Panc1 (cell line): ENCODE measurements at places on chromosomes 5 and 9.

- DNase-seq: no peak
Observed at GRCh38 chr5:98205691-98206461, 567.6 kb upstream of the RGMB start.

- DNase-seq: no peak
Observed at GRCh38 chr5:67879620-67880510, 335.7 kb upstream of the PIK3R1 start.

DNA sequence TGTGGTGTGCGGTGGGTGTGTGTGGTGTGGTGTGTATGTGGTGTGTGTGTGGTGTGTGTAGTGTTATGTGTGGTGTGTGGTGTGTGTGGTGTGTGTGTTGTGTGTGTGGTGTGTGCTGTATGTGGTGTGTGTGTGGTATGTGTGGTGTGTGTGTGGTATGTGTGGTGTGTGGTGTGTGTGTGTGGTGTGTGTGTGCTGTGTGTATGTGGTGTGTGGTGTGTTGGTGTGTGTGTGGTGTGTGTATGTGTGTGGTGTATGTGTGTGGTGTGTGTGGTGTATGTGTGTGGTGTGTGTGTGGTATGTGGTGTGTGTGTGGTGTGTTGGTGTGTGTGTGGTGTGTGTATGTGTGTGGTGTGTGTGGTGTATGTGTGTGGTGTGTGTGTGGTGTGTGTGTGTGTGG is 144.3 kb downstream of the HSD17B3 start:
- no peak for DNase-seq

DNA sequence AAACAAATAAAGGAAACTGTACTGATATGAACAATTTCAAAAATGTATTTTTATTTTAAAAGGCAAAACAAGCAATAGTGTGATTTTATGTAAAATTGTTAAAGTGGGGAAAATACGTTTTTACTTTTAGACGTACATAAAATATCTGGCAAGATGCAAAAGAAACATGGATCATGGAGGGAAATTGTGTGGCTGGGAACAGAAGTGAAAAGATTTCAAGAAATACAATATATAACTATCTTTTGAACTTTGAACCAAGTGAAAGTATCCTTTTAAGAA is 1.5 kb upstream of the ZNF367 start:
- DNase-seq: no peak

DNA sequence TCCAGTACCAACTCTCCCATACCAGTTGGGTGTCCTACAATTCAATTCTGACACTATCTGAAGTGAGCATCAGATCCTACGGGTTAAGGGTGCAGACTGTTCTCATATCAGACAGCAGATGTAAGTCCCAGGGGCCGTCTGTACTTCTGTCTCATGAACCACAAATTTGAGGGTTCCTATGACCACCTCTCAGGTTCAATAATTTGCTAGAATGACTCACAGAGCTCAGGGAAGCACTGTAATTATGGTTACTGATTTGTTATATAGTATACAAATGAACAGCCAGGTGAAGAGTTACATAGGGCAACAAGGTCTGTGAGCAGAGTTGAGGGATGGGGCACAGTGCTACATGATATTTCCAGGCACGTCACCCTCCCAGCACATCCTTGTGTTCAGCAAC is 499.1 kb downstream of the DMAC1 start:
- no peak for DNase-seq

DNA sequence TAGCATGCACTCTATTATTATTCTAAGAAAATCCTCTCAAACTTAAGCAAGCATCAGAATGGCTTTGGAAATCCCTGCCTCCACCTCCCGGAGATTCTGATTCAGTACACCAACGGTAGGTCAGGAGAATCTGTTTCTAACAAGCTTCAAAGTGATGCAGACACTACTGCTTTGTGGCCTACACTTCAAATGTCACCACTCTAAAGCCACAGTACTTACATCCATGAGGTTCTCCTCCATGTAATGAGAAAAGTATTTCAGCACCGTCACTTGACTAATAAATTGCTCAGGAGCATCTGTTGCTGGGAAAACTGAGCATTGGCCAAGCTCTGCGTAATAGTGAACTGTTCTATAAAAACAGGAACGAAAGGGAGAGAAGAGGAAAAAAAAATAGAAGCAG is 4.8 kb downstream of the PLK2 start:
- no peak for DNase-seq

DNA sequence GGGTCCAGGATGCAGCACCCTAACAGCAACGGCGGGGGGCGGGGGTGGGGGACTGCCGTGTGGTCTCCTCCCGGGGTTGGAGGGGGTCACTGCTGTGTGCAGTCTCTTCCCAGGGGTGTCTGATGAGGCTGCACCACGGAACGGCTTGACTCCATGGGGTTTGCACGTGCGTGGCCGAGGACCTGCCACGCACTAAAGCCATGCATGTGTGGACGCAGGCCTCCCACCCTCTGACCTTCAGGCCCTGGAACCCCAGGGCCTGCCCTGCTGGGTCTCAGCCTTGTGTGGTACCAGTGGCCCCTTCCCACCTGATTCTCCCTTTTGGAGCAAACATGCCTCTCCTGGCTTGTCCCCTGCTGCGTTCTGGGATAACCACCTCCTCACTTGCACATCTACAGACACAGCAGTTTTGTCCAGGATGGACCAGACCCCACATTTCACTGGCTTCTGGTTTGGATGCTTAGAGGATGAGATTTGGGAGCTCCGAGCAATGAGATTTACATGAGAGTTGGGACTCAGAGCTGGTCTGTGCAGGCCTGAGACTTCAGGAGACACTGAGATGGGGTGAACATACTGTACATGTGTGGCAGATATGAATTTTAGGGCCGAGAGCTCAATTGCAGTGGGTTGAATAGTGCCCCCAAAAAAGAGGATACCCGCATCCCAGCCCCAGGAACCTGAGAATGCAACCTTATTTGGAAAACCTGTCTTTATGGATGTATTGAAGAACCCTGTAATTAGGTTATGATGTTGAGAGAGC is 45.8 kb downstream of the SLC12A7 start:
- no peak for DNase-seq

DNA sequence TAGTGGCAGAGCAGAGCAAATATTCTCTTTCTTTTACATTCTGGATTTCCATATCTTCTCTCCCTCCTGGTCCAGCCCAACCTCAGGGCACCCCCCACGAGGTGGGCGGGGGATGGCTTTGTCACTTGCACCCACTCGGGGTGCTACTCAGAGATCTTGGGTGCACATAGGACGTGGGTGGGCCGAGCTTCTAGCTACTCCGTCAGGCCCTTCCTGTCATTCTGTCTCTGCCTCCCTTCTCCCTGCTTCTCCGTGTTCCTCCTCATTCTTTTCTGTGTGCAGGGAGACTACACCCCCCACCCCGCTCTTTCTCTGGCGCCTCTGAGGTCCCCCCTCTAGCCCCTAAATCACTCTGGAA is 19.5 kb downstream of the PCDHGC5 start:
- DNase-seq: no peak

DNA sequence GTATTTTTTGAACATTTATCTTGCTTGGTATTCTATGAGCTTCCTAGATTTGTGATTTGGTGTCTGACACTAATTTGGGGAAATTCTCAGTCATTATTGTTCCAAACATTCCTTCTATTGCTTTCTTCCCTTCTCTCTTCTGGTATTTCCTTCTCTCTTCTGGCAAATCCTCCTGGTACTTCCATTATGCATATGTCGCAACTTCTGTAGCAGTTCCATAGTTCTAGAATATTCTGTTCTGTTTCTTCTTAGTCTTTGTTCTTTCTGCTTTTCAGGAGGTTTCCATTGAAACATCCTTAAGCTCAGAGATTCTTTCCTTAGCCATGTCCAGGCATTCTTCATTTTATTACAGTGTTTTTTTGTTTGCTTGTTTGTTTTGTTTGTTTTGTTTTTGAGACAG is 155.2 kb upstream of the PIK3R1 start:
- DNase-seq: no peak

DNA sequence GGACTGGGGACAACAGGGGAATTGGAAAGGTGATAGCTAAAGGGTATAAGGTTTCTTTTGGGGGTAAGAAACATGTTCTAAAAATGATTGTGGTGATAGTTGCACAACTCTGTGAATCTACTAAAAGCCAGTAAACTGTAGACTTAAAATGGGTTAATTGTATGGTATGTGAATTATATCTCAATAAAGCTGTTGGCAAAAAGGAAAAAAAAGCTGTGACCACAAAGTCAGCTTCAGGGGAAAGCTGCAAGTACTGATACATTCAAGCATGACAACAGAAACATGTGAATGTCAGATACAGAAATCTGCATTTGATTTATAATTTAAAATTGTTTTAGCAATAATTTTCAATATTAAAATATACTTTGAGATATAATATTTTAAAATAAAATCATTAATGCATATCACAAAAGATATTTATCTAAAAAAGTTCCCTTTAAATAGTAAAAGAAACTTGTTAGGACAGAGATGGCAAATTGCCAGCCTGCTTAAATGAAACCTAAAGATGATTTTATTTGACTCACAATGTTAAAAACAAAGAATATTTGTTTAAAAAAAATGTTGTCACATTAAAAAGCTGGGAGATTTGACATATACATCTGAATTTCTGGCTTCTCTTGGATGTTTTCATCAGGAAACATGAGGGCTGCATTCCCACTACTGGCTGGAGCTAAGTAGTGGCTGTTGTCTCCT is 66.0 kb downstream of the TBCA start:
- no peak for DNase-seq

- DNase-seq: no peak
Observed at GRCh38 chr5:37844009-37844408, 4.2 kb upstream of the GDNF start.

- DNase-seq: no peak
Observed at GRCh38 chr9:68746525-68746924, 41.5 kb downstream of the PIP5K1B start.

DNA sequence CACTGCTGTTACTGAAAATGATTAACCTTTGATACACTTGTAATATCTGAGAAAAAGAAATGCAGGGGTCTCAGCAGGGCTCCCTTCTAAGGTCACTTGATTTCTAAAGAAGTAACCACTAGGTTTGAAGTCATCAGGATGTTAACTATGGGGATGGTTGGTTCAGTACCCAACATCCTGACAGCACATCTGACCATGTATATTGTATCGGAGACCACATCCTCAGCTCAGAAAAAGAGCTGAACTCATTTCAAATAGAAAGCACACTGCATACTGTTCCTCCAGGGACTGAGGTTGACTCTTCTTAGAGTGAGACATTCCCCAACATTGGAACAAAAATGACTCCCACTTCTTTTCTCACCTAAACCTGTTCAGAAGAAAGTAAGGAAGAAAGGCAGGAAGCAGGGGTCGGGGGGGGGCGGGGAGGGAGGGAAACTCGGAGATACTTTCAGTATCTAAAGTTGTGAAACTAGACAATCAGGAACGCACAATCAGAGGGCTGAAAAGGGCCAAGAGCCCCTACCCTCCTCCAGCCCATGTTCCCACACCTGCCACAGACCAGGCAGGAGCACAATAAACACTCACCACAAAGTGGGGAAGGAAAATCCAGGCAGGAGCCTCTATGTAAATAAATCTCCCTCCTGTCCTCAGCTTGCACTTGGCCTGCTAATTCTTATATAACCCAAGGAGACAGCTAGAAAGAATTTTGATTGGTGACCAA is 730 bp upstream of the GZMA start:
- no peak for DNase-seq

- DNase-seq: no peak
Observed at GRCh38 chr5:54589786-54590185, 72.2 kb downstream of the SNX18 start.

DNA sequence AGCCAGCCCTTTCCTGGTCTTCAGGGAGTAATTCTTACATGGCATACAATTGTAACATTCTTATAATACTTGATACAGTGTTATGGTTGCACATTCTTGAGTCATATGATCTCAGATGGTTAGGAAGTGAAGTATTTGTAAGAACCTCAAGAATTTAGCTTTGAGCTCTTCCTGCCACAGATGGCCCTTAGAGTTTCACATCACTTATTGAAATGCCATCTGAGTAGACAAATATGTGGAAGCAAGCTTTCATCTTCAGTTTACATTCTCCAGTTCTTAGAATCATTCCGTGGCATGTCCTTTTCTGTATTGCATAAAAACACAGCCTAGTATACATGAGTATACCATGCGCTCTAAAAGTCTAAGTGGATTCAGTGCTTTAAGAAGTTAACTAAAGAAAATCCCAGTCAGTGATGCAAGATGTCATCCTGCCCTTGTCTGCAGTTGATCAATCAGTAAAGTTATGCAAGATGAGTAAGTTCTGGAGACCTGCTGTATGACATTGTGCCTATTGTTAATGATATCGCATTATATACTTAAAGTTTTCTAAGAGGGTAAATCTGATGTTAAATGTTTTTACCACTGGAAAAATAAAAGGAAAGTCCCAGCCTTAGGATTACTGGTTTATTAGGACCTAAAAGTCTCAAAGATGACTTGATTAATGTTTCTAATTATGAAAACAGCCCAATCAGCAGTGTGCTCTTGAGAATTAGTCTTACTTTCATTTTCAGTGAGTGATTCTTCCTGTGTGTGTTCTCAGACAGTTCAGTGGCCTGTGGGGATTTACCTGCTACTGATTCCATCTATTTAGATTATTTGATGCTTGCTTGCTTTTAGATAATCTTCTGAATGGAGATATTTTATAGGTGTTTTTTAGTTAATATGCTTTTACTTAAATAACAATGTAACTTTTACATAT is 29.4 kb downstream of the RHOBTB3 start:
- no peak for DNase-seq

- no peak for DNase-seq
Observed at GRCh38 chr5:56269216-56269927, 36.2 kb upstream of the ANKRD55 start.

DNA sequence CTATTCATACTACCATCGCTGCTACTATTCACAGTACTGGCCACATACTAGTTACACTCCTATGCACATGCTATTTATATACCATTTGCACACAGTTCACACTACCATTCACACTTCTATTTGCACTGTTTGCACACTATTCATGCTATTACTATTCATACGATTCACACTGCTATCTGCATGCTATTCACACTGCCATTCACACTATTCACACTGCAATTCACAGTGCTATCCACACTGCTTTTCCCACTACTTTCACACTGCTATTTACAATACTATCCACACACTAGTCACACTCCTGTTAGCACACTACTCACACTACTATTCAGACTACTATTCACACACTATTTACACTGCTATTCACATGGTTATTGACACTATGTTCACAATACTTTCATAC is 39.4 kb upstream of the TCF7 start:
- DNase-seq: no peak

- no peak for DNase-seq
Observed at GRCh38 chr5:96220610-96221390, 212.2 kb downstream of the PCSK1 start.

DNA sequence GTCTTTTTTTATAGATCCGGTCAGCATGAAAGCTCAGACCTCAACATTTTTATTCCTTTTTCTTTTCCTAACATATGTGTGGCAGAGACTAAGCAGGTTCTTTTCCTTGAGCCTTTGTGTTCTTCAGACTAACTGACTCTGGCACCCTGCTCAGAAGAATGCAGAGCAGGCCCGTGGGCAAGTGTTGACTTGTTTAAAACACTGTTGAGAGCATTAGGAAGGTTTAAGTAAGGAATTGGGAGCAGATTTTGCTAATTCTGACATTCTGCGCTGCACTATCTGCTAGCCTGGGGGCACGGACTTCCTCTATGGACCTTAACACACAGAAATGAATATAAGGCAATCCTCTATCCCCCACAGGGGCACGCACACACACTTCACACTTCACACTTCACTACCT is 182.5 kb upstream of the PIK3R1 start:
- no peak for DNase-seq
